Heart left ventricle (tissue), 16 donors: ENCODE measurements at places on chromosomes 16 and 17. TPM values are rescaled to one million over a fixed set of nuclear protein-coding genes. Genes with fewer than 3 reads are reported as not detected.

The ARHGDIG gene
- 13.0 TPM for total RNA-seq

The SLC26A11 gene
- 4.9 TPM for total RNA-seq

The CLCN7 gene
- 30.3 TPM for total RNA-seq

The GPR179 gene
- total RNA-seq = not detected

The SHCBP1 gene
- 0.80 TPM for total RNA-seq

The CALB2 gene
- 1.3 TPM for total RNA-seq

The KRTAP3-1 gene
- total RNA-seq = not detected

The RUSF1 gene
- total RNA-seq = 32.5 TPM

The SPATA32 gene
- total RNA-seq = not detected

The ERN2 gene
- total RNA-seq = not detected

The TBC1D28 gene
- total RNA-seq = not detected

The ACSM5 gene
- 0.74 TPM for total RNA-seq

DNA sequence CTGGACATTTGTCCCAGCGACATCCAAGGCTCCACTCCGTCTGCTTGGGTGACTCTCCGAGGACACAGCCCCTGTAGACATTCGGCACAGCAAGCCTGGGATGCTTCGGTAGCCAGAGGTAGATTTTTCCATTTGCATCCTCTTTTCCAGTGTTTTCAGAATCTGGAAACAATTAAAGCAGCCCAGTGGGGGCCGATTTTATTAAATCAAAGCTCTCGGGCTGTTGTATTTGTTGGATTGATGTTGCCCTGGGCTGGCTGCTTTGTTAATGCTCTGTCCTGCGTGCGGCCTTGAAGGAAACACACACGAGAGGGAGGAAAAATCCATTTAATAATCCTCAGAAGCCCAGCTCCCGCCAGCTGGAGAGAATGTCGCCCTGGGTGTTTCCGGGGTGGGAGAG, 158.1 kb upstream of the CIBAR2 start:
- no peaks in the 10 kb centered on the region for H3K4me1 ChIP-seq
- H3K27me3 ChIP-seq = no peaks in the 10 kb centered on the region
- H3K27ac ChIP-seq = no peak overlapping the region
- no peak overlapping the region for H3K4me3 ChIP-seq
- H3K36me3 ChIP-seq = no peaks in the 10 kb centered on the region

GRCh38 chr16:969508-970385, 1.0 kb downstream of the LMF1 start:
- H3K36me3 ChIP-seq = no peaks in the 10 kb centered on the region
- no peak for DNase-seq
- peak overlapping the region; percentile 95 for H3K4me3 ChIP-seq
- H3K4me1 ChIP-seq = peaks cover 18% of the 10 kb centered on the region

- H3K27ac ChIP-seq = no peak overlapping the region
- H3K36me3 ChIP-seq = no peaks in the 10 kb centered on the region
- no peak for DNase-seq
- H3K4me3 ChIP-seq = no peak overlapping the region
- no peaks in the 10 kb centered on the region for H3K4me1 ChIP-seq
- peaks cover 3% of the 10 kb centered on the region for H3K27me3 ChIP-seq
Measured at GRCh38 chr16:86459266-86459665, 51.1 kb upstream of the FOXF1 start.

DNA sequence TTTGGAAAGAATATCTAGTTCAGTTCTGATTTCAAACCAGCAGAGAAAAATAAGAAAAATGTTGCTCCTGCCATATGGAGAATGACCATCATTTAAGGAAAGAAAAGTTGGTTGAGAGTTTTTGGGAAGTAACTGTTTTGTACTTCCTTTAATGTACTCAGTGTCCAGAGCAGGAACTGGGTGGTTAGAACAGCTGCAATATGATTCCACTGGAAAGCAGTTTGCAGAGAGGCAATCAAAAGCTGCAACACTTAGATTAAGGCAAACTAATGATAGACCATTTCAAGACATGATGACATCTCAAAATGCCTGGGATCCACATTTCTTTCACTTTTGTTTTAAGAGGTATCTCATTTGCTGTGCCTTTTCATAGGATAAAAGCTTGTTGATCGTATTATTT, 313.3 kb upstream of the HSBP1 start:
- no peak overlapping the region for H3K4me3 ChIP-seq
- no peaks in the 10 kb centered on the region for H3K36me3 ChIP-seq

GRCh38 chr17:19943026-19943425, 34.6 kb downstream of the AKAP10 start:
- no peak overlapping the region for H3K4me3 ChIP-seq
- no peaks in the 10 kb centered on the region for H3K27me3 ChIP-seq
- no peak for DNase-seq
- H3K36me3 ChIP-seq = peaks cover 81% of the 10 kb centered on the region
- no peak overlapping the region for H3K27ac ChIP-seq

GRCh38 chr17:14209215-14209614, 27.4 kb downstream of the CDRT15 start:
- DNase-seq = no peak
- no peaks in the 10 kb centered on the region for H3K27me3 ChIP-seq
- H3K4me3 ChIP-seq = no peak overlapping the region
- no peaks in the 10 kb centered on the region for H3K4me1 ChIP-seq

- H3K4me3 ChIP-seq = no peak overlapping the region
- no peaks in the 10 kb centered on the region for H3K27me3 ChIP-seq
- DNase-seq = no peak
- H3K4me1 ChIP-seq = peaks cover 36% of the 10 kb centered on the region
- H3K27ac ChIP-seq = no peak overlapping the region
Measured at GRCh38 chr16:27317320-27317719, 3.5 kb downstream of the IL4R start.

- peak overlapping the region; percentile 96 for H3K27ac ChIP-seq
- H3K4me3 ChIP-seq = peak overlapping the region; percentile 57
- H3K27me3 ChIP-seq = peaks cover 69% of the 10 kb centered on the region
Measured at GRCh38 chr16:55324285-55325079, 479 bp downstream of the IRX6 start.

GRCh38 chr16:3774819-3775218, 57.5 kb upstream of the TRAP1 start:
- H3K27me3 ChIP-seq = no peaks in the 10 kb centered on the region
- H3K36me3 ChIP-seq = peaks cover 48% of the 10 kb centered on the region
- H3K4me3 ChIP-seq = no peak overlapping the region
- no peak for DNase-seq
- H3K27ac ChIP-seq = peak overlapping the region; percentile 11
- peaks cover 16% of the 10 kb centered on the region for H3K4me1 ChIP-seq

DNA sequence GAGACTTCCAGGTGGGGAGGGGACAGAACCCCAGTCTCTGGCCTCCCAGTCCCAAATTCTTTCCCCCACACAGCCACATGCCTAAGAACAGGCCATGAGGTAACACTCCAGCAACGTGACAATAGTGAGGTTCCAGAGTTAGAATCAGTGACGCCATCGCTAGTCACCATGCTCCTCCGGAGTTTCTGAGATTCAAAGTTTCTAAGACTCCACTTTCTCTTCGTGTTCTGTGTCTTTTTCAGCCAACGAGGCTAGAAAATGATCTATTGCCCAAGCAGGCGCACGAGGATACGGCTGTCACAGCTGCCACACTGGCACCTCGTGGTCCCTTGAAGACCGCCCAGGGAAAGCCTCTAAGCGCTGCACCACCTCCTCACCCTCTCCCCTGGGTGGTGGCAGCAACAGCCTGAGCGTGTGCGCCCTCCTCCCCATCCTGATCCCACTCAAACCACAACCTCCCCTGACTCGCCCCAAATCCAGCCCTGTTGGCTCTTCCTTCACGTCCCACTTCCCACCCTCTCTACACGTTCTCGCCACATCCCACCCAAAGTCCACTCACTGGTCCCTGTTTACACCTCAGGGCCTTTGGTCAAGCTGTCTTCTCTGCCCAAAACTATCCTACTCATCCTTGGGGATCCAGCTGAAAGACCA, 1.0 kb downstream of the MCRIP1 start:
- H3K4me1 ChIP-seq = peaks cover 17% of the 10 kb centered on the region
- H3K27me3 ChIP-seq = no peaks in the 10 kb centered on the region
- H3K27ac ChIP-seq = peak overlapping the region; percentile 20
- DNase-seq = no peak

DNA sequence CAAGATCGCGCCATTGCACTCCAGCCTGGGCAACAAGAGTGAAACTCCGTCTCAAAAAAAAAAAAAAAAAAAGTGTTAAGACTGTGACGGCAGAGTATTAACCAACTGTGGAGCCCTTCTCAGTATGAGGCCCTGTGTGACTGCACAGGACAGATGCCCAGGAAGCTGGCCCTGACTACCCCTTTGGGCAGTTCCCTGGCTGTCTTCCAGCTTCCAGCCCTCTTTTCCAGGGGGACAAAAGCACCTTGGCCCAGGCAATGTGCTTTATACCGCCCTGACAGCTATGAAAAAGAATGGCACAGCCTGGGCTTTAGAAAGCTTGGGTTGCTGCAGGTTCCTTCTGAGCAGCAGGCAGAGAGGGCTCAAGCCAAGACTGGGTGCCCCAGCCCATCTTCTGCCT, 61.2 kb downstream of the AKAP1 start:
- no peak overlapping the region for H3K4me3 ChIP-seq
- no peaks in the 10 kb centered on the region for H3K4me1 ChIP-seq
- H3K27ac ChIP-seq = no peak overlapping the region
- DNase-seq = no peak
- H3K36me3 ChIP-seq = no peaks in the 10 kb centered on the region
- H3K27me3 ChIP-seq = no peaks in the 10 kb centered on the region

- no peaks in the 10 kb centered on the region for H3K4me1 ChIP-seq
- no peak overlapping the region for H3K27ac ChIP-seq
- no peaks in the 10 kb centered on the region for H3K27me3 ChIP-seq
- H3K36me3 ChIP-seq = no peaks in the 10 kb centered on the region
- DNase-seq = no peak
- H3K4me3 ChIP-seq = no peak overlapping the region
Measured at GRCh38 chr17:70655176-70655958, 486.0 kb downstream of the KCNJ2 start.

DNA sequence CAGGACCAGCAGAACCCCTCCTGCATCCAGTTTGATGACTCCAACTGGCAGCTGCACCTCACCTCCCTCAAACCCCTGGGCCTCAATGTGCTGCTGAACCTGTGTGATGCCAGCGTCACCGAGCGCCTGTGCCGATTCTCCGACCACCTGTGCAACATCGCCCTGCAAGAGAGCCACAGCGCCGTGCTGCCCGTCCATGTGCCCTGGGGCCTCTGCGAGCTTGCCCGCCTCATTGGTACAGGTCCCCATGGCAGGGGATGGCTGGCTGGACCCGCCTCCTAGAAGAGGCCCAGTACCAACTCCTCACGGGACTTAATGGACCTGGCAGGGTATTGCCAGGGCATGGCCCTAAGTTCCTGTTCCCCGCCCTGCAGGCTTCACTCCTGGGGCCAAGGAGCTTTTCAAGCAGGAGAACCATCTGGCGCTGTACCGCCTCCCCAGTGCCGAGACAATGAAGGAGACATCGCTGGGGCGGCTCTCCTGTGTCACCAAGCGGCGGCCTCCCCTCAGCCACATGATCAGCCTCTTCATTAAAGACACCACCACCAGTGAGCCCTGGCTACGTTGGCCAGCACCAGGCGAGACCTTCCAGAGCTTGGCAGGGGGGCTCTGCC, 22.7 kb downstream of the CASKIN2 start:
- DNase-seq = no peak
- H3K27me3 ChIP-seq = no peaks in the 10 kb centered on the region
- H3K4me3 ChIP-seq = no peak overlapping the region
- H3K27ac ChIP-seq = no peak overlapping the region
- H3K4me1 ChIP-seq = peaks cover 38% of the 10 kb centered on the region

GRCh38 chr16:27638833-27639560, 89.1 kb downstream of the KATNIP start:
- no peaks in the 10 kb centered on the region for H3K27me3 ChIP-seq
- DNase-seq = no peak
- peaks cover 4% of the 10 kb centered on the region for H3K36me3 ChIP-seq
- H3K4me1 ChIP-seq = no peaks in the 10 kb centered on the region

GRCh38 chr16:86026916-86027315, 128.0 kb downstream of the IRF8 start:
- no peak overlapping the region for H3K27ac ChIP-seq
- H3K36me3 ChIP-seq = no peaks in the 10 kb centered on the region
- DNase-seq = no peak
- peaks cover 5% of the 10 kb centered on the region for H3K27me3 ChIP-seq
- H3K4me1 ChIP-seq = no peaks in the 10 kb centered on the region

- peaks cover 11% of the 10 kb centered on the region for H3K27me3 ChIP-seq
- H3K36me3 ChIP-seq = no peaks in the 10 kb centered on the region
- no peak for DNase-seq
- no peak overlapping the region for H3K4me3 ChIP-seq
- no peak overlapping the region for H3K27ac ChIP-seq
Measured at GRCh38 chr16:3094289-3095027, 4.6 kb downstream of the ZSCAN10 start.

GRCh38 chr16:75004460-75004859, 5.6 kb downstream of the ZNRF1 start:
- H3K27ac ChIP-seq = no peak overlapping the region
- no peaks in the 10 kb centered on the region for H3K36me3 ChIP-seq
- peaks cover 63% of the 10 kb centered on the region for H3K4me1 ChIP-seq
- no peaks in the 10 kb centered on the region for H3K27me3 ChIP-seq
- DNase-seq = no peak

DNA sequence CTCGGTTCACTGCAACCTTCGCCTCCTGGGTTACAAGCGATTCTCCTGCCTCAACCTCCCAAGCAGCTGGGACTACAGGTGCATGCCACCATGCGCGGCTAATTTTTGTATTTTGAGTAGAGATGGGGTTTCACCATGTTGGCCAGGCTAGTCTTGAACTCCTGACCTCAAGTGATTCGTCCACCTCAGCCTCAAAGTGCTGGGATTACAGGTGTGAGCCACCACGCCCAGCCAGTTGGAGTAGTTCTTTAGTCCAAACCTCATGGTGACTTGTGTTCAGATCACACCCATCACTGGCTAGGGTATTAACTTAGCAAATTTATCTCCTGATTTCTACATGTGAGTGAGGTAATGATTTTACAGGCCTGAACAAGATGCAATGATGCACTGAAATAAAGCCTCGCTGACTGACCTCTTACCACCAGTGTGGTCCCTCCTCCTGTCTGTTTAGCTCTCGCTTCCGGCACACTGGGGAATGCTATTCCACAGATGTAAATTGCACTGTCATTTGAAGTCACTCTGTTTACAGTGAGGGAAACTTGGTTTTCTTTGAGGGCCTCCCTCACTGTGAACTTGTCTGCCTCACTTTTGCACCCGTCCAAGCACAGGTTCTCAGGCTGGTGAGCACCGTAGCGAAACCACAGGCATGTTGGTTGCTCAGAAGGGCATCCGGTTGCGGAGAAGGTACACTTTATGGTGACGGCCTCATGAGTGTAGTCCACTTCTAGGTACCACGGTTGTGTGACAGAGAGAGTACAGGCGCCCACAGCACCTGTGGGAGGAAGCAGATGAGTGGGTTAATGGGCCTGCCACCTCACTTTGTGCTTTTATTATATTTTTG, 5.5 kb downstream of the IGSF6 start:
- H3K27ac ChIP-seq = no peak overlapping the region
- no peak for DNase-seq

- DNase-seq = no peak
- peaks cover 9% of the 10 kb centered on the region for H3K36me3 ChIP-seq
- no peaks in the 10 kb centered on the region for H3K27me3 ChIP-seq
Measured at GRCh38 chr17:7216242-7217112, 3.2 kb downstream of the DLG4 start.

- H3K27ac ChIP-seq = no peak overlapping the region
- H3K4me1 ChIP-seq = peaks cover 20% of the 10 kb centered on the region
- DNase-seq = no peak
- H3K27me3 ChIP-seq = no peaks in the 10 kb centered on the region
- H3K36me3 ChIP-seq = peaks cover 31% of the 10 kb centered on the region
Measured at GRCh38 chr17:7389924-7390910, 4.1 kb downstream of the PLSCR3 start.
